ENCODE measurements at places on chromosomes 4 and X.

DNA sequence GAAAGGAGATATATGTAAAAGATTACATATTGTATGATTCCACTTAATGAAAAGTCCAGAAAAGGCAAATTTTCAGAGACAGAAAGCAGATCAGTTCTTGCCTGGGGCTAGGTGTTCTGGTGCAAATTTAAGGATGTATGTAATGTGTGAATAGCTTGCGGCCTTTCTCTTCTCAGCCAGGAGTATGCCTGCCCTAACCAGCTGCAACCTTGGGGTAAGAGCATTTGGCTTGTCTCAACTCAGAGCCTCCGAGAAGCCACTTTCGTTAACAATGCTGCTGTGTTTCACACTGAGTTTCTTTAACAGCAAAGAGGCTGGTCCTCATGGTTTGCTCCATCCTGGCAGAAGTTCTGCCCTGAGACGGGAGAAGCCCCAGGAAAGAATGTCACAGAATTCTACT lies 102.7 kb downstream of the SPCS3 start:
- no peak for DNase-seq

DNA sequence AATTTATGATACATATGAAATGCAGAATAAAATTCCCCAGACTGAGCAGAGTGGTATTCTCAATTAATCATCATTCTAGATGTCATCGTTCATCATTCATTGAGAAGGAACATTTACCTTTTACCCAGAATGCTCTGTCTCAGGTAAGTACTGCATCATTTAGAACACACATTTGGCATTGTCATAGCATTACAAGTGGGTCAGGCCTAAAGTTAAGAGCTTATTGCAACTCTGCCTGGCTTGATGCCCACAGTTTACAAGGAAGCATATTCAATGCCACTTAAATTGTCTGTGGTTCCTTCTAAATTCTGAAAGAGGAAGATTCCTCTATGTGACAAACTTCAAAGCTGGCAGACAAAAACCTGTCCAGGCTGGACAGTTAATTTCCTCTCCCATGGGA lies 87.3 kb downstream of the CAMK2D start:
- no peak for DNase-seq

DNA sequence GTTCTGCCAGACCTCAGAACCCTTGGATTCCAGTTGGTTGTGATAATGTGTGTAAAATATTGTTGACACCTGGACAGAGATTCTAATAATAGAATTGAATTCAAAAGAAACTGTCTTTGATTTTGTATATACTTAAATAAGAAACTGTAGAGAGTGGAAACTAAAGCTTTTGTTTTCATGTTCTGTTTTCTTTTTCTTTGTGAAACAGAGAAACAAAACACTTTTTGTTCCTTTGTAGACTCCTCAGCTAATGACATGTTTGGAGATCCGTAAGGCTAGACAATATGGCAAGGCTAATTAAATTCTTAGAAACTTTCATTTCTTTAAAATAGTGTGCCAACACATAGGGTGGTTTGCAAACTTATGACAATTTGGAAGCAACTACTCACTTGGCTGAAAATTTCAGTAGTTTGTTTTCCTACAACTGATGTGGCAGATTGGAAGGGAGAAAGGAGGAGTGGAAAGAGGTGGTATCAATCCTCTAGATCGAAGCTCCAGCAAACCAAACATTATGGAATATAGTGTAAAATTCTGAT lies 90.9 kb upstream of the FAT1 start:
- DNase-seq = no peak

DNA sequence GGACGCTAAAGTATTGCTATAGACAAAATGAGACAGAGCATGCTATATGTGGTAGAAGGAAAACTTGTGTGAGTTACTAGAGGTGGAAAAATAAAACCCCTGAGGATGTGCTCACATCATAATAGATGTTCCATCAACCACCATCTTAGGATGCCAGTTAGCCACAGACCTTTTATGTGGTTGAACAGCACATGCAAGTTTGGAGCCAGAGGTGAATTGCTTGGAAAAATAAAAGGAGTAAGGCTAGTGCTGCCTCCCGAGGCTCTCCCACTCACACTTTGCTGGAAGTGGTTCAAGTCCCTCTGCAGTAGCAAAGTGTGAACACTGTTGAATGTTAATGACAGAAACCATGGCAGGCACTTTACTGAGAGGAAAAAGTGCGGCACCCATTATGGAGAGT lies 39.4 kb upstream of the PPARGC1A start:
- no peak for DNase-seq

- no peak for DNase-seq
Measured at GRCh38 chr4:8731364-8731763, 138.8 kb downstream of the CPZ start.

- DNase-seq = peak; percentile 8
Measured at GRCh38 chr4:67446811-67447210, 98.5 kb downstream of the CENPC start.

DNA sequence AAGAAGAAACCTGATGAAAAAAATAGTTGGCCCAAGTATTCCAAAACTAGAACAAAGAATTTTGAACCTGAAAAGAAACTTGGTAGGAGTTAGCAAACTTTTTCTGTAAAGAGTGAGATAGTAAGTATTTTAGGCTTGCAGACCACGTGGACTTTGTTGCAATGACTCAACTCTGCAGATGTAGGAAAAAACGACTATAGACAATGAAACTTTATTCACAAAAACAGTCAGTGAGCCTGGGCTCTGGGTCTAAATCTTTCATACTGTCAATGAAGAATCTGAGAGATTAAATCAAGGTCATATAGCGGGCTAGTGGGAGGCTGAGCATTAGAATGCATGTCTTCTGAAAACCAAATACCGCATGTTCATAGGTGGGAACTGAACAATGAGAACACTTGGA lies 23.0 kb downstream of the SH3D19 start:
- no peak for DNase-seq

DNA sequence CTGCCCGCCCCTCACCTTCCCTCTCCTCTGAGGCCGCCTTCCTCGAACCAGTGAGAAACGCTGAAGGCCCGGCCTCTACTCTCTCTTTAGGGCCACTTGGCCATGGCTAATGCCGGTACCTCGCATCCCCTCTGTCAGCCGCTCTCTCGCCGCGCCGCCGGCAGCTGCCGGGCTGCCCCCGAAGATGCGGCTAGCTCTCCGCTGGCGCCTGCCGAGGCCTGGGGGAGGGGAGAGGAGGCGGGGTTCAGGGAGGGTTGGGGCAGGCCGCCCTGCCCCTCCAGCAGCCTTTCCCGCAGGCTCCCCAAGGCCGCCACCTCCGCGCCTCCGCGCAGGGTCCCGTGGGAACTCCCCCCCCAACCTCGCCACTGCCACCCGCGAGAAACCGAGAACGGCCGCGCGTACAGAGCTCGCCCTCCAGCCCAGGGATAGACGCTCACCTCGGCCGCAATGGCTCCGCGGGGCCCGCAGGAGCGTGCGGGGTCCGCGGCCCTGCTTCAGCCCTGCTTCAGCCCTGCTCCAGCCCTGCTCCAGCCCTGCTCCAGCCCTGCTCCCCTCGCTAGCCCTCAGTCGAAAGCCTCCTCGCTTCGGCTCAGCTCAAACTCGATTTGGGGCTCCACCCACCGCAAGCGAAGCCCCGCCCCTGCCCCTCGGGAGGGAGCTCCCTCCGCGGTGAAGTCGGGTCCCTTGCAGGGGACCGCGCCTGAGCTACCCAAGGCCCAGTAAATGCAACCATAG lies at the start of gene HUWE1:
TSS of gene HUWE1 (minus strand) at position 569 of the 735 bp plus-strand sequence. CDS start 32,612 bp downstream, outside the sequence.
- peak; percentile 56 for DNase-seq

DNA sequence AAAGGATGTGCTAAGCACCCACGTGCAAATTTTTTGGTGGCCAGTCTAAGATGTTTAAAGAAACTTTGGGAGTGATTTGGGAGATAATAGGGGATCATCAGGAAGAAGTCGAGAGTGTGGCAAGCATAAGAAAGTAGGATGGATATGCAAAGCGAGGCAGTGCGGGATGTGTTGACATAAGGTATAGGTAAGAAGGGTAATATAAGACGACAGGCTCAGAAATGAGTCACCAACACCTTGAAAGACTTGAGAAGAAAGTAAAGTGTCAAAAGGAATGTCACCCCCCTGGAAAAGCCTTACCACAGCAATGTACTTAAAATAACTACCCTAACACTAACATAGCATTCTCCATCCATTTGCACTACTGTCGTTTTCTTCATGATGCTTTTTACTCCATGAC lies 69.8 kb upstream of the BMP2K start:
- no peak for DNase-seq

DNA sequence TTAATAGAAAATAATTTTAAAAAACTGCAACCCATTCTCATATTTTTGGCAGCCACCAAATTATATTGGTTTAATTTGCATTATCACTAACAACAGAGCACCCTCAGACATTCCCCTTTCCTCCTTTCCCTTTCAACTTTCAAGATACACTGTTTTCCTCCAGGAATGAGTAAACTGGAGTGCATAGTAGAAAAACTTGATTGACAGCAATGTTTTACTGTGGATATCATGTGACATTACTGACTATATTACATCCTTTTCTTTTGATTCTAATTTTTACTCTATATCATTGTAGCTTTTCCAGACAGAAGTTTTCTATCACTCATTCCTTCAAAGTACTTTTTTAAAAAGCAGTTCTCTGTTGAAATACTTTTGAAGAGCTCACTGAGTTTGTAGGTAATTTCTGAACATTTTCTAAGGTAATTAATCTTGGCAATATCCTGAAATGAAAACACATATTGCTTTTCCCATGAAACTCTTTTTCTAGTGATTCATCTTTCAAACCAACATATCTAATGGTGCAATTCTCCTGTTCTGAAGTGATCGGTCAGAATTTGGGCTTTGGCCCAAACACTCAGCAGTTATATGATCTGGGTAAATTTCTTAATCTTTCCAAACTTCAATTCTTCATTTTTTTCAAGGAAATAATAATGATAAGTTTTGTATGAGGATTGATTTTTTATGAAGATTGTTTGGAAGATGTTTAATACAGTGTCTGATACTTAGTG lies 920.4 kb upstream of the EPHA5 start:
- DNase-seq = no peak

- DNase-seq = peak; percentile 38
Measured at GRCh38 chr4:88411491-88412096, 32.9 kb downstream of the HERC6 start.

DNA sequence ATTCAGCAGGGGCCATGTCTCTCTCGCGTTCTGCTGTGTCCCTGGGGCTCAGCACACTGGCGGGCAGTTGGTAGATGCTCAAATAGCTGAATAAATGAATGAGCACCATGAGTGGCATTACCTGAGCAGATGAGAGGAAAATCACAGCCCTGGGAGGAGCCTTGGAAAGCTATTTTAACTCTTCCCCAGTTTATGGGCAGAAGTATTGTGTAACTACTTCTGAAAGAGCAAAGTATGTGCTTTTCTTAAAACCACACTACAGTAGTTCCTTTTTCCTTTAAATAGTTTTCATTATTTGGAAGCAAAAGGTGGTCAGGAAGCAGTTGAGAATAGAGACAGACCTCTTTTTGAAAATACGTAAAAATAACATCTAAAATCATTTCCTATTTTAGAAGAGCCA lies 3.0 kb upstream of the PLAC1 start:
- no peak for DNase-seq

- DNase-seq = no peak
Measured at GRCh38 chr4:40991908-40992307, 222.4 kb downstream of the APBB2 start.

DNA sequence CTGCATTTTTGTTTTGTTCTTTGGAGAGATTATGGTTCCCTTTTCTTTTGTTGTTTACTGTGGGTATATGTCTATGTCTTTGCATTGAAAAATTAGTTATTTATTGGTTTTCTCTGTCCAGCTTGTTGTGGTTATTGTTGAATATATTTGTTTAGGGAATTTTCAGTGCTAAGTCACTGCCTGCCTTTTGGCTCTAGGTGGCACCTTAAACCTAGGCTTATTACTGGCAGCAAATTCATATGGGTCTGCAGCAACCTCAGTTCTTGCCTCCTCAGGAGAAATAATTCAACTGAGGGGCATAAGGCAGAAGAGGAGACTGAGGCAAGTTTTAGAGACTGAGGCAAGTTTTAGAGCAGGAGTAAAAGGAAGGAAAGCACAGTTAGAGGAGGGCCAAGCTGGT lies 1157.3 kb upstream of the AGA start:
- DNase-seq = no peak

DNA sequence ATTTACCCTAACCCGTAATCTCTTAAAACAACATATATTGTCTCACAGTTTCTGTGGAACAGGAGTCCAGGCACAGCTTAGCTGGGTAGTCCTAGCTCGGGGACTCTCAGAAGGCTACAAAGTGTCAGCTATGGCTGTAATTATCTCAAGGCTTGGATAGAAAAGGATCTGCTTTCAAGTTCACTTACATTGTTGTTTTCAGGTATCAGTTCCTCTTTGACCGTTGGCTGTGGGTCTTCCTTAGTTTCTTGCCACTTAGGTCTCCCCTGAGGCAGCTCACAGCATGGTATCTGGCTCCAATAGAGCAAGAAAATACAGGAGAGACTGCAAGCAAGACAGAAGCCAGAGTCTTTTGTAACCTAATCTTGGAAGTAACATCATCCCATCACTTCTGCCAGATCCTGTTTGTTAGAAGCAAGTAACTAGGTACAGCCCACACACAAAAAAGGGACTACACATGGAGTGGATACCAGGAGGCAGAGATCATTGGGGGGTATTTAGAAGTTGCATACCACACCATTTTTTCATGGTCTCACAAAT lies 137.0 kb downstream of the MAGEB5 start:
- DNase-seq = no peak

GRCh38 chr4:71288875-71289274 lies 49.9 kb upstream of the SLC4A4 start:
- no peak for DNase-seq

GRCh38 chr4:129189630-129190029 lies 93.7 kb downstream of the C4orf33 start:
- DNase-seq = no peak

GRCh38 chr4:160129439-160129838 lies 1026.6 kb downstream of the RAPGEF2 start:
- no peak for DNase-seq

Measured in suppressor macrophage (primary cell).